ENCODE measurements at places on chromosomes 4 and X.

- no peak for DNase-seq
These were observed 8.5 kb upstream of the KDM5C start for GRCh38 chrX:53233536-53233935.

DNA sequence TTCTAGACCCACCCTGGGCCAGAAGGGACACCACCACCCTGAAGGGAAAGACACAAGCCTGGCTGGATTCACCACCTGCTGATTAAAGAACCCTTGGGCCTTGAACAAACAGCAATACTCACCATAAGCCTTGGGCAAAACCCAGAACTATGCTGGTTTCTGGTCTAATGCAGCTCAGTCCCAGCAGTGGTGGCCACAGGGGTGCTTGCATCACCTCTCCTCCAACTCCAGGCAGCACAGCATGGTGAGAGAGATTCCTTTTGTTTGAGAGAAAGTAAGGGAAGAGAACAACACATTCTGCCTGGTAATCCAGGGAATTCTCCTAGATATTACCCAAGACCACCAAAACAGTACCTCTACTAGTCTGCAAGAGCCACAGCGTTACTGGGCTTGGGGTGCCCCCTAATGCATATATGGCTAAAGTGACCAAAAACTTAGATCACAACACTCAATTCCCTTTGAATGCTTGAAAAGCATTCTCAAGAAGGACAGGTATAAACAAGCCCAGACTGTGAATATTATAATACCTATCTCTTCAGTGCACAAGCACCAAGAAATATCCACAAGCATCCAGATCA lies 25.7 kb downstream of the RNF128 start:
- DNase-seq, result peak; percentile 26

DNA sequence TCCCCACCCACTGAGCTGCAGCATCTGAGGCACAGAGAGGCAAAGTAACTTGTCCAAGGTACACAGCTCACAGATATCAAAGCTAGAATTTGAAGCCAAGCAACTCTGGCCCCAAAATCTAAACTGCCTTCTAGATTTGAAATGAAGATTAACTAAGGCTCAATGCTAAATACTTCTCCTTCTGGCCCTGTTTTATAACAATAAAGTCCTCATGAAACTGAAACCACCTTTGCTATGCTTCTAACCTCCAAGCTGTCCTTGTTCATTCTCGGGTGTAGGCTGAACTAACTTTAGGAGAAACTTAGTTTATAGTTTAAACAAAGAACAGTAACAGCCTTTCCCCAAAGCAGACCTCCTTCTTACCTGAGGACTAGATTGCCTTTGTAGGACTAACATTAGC lies 93.6 kb downstream of the DCTD start:
- no peak for DNase-seq

DNA sequence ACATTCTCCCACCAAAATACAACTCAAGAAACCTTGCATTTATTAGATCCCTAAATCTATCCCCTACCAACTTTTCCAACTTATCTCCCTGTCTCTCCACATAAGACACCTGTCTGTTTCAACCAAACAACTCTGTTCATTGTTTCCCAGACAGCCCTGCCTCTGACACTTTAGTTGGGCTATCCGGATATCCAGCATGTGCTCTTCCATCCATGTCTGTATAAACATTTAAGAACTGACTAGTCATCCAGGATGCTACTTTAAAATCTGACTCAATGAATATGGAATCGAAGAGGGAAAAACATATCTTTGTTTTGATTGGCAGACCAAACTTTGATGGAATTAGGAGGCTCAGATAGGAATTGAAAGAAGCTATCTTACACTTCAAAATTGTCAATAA lies 143.2 kb upstream of the DCAF8L1 start:
- no peak for DNase-seq

Data from choroid plexus epithelial cell (primary cell).